ENCODE measurements at places on chromosomes 13 and 19. TPM values are rescaled to one million over a fixed set of nuclear protein-coding genes. Genes with fewer than 3 reads are reported as not detected.

The ZNF582 gene
- total RNA-seq: 3.2 TPM

The PSG6 gene
- total RNA-seq: not detected

The SPIB gene
- total RNA-seq: 1.6 TPM

The IZUMO2 gene
- total RNA-seq: not detected

The DMKN gene
- total RNA-seq: 1.4 TPM

DNA sequence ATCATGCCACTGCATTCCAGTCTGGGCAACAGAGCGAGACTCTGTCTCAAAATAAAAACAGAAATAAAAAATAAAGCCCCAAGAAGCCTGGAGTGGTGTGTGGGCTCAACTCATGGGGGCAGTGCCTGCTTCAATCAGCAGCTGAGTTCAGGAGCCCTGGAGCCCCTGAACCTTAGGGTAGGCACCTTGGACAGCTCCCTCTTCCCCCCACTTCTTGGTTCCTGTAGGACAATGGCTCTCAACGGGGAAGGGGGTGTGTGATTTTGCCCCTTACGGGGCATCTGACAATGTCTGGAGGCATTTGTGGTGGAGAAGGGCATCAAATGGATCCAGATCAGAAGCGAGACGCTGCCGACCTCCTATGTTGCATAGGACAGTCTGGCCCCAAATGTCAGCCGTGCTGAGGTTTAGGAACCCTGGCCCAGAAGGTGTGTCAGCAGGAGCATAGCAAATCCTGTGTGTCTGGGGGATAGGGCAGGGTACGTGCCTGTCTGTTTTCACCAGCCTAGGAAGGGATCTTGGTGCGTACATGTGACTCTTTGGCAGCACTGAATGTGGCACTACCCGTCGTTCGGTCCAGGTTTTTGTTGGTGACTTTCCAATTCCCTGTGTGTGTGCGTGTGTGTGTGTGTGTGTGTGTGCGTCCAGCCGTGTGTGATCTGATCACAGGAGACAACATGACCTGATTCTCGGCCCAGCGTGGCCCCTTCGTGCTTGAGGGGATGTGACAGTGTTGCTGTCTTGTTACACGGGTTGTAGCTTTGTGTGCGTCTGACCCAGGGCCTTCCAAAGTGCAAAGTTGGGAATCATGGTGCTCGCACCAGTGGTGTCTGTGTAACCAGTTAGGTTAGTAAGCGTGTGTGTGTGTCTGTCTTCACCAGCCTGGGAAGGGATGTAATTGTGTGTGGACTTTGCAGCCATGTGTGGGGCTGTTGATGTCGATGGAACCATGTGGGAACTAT is 7.5 kb downstream of the IGLON5 start:
- no peaks in the 10 kb centered on the region for H3K4me1 ChIP-seq
- H3K4me3 ChIP-seq: no peak overlapping the region

DNA sequence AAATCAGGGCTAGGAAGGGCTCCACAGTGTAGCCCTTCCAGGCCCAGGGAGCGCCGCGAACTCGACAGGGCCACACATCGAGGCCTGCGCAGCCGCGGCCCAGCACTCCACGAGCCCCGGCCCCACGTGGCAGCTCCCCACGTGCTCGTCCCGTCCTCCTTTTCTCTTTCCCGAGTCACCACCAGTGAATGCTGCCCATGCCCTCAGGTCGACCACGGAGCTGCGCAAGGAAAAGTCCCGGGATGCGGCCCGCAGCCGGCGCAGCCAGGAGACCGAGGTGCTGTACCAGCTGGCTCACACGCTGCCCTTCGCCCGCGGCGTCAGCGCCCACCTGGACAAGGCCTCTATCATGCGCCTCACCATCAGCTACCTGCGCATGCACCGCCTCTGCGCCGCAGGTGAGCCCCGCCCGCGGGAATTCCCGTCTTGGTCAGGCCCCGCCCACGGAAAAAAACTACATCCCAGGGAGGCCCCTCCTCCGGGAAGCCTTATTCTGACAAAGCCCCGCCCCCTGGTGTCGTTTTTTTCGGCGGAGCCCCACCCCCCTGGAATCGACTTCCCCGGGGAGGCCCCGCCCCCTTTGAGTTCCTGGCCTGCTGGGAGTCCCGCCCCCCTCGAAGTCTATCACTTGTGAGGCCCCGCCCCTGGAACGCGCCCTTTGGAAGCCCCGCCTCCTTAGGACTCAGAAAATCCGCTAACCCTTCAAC is 7.0 kb downstream of the HIF3A start:
- no peaks in the 10 kb centered on the region for H3K36me3 ChIP-seq
- DNase-seq: peak; percentile 4
- H3K4me1 ChIP-seq: no peaks in the 10 kb centered on the region
- no peak overlapping the region for H3K4me3 ChIP-seq
- H3K27me3 ChIP-seq: peaks cover 1% of the 10 kb centered on the region

- H3K4me3 ChIP-seq: no peak overlapping the region
- no peaks in the 10 kb centered on the region for H3K36me3 ChIP-seq
- no peak overlapping the region for H3K27ac ChIP-seq
Observed at GRCh38 chr13:110238818-110239195, 68.2 kb downstream of the COL4A1 start.

DNA sequence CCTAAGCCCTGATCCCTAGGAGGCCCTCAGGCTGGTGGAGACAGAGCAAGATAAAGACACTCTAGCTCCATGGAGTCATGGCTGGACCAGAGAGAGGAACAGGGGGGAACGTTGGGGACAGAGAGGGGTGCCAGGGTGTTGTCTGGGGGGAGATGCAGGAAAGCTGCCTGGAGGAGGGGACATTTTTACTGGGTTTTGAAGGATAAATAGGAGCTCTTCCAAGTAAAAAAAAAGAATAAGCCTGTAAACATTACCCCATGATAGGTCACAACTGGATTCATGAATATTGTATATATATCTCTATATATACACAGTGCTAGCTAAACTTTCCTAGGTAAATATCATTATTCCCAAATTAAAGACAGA is 714 bp downstream of the HSH2D start:
- H3K4me3 ChIP-seq: peak overlapping the region; percentile 92
- peaks cover 26% of the 10 kb centered on the region for H3K4me1 ChIP-seq
- DNase-seq: no peak
- H3K27me3 ChIP-seq: peaks cover 3% of the 10 kb centered on the region

- H3K27me3 ChIP-seq: no peaks in the 10 kb centered on the region
- no peak overlapping the region for H3K4me3 ChIP-seq
- peaks cover 17% of the 10 kb centered on the region for H3K36me3 ChIP-seq
- peak overlapping the region; percentile 6 for H3K27ac ChIP-seq
- no peak for DNase-seq
Observed at GRCh38 chr19:11554160-11554559, 4.9 kb downstream of the ELOF1 start.

DNA sequence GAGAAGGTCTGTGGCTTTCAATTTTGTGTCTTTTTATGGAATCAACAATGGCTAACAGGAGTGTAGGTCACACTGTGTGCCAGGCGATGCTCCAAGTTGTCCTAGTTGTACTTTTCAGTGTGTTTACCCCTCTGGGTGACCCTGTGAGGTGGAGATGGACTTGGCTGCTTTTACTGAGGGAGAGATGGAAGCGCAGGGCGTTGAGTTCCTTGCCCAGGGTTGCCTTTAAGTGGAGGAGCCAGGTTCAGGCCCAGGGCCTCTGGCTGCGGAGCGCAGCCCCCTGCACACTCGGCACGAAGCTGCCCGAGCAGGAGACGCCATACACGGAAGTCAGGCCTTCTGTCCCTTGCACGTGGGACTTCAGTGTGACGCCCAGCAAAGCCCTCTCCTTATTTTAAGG is 112.8 kb downstream of the RAB20 start:
- no peaks in the 10 kb centered on the region for H3K36me3 ChIP-seq
- DNase-seq: no peak
- peaks cover 3% of the 10 kb centered on the region for H3K4me1 ChIP-seq
- no peak overlapping the region for H3K4me3 ChIP-seq

DNA sequence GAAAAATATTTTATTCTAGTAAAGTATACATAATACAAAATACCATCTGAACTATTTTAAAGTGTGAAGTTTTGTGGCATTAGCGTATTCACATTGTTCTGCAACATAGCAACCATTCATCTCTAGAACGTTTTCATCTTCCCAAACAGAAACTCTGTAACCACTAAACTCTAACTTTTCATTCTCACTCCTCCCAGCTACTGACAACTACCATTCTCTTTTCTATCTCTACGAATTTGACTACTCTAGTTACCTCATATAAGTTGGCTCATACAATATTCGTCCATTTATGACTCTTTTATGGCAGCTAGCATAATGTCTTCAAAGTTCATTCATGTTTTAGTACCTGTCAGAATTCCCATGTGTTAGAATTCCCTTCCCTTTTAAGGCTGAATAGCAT is 150.5 kb upstream of the MIR17HG start:
- no peaks in the 10 kb centered on the region for H3K4me1 ChIP-seq
- H3K27ac ChIP-seq: no peak overlapping the region
- H3K4me3 ChIP-seq: no peak overlapping the region
- no peak for DNase-seq

- H3K4me3 ChIP-seq: no peak overlapping the region
- no peaks in the 10 kb centered on the region for H3K4me1 ChIP-seq
- peak; percentile 29 for DNase-seq
Observed at GRCh38 chr19:10219678-10220077, 11.5 kb downstream of the S1PR2 start.

GRCh38 chr13:106882246-106882645 is 314.3 kb upstream of the ARGLU1 start:
- DNase-seq: no peak
- H3K4me1 ChIP-seq: no peaks in the 10 kb centered on the region

DNA sequence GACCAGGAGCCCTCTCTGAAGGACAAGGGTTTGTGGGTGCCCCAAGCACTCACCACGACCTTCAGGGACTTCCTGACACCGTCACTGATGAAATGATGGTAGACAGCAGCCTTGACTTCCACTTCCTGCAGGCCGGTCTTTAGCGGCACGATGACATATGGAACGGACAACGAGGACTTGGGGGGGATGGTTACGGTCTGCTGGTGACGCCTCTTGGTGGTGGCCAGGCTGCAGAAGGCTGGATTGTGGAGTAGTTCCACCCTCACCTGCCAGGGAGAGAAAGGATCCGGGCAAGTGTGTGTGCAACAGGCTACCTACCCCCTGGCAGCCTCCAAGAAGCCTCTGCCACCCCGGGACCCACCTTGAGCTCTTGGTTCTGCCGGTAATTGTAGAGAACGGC is 23.2 kb downstream of the C3 start:
- H3K27me3 ChIP-seq: no peaks in the 10 kb centered on the region
- no peak for DNase-seq
- H3K4me1 ChIP-seq: peaks cover 3% of the 10 kb centered on the region
- no peak overlapping the region for H3K4me3 ChIP-seq
- H3K36me3 ChIP-seq: no peaks in the 10 kb centered on the region

DNA sequence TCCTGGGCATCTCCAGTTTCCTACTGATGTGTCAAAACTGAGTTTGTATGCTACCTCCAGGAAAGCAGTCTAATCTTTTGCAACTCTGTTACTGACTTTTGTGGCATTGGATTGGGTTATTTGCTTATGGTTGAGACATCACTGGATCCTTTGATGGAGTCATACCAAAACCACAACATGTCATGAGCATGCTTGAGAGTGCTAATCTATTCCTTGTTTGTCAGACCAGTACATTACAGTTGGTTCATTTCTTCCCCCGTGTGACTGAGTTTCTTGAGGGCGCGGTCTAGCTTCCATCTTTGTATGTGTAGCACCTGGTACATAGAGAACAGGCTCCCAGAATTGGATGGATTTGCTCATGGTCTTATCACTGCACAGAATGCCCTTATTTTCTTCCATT is 43.2 kb downstream of the SUGT1 start:
- DNase-seq: no peak
- peaks cover 15% of the 10 kb centered on the region for H3K4me1 ChIP-seq
- H3K27me3 ChIP-seq: no peaks in the 10 kb centered on the region
- no peak overlapping the region for H3K27ac ChIP-seq
- no peak overlapping the region for H3K4me3 ChIP-seq

- peaks cover 21% of the 10 kb centered on the region for H3K4me1 ChIP-seq
- H3K27ac ChIP-seq: peak overlapping the region; percentile 82
- peak overlapping the region; percentile 83 for H3K4me3 ChIP-seq
Observed at GRCh38 chr19:35757231-35757748, 461 bp upstream of the HSPB6 start.

- H3K36me3 ChIP-seq: peaks cover 26% of the 10 kb centered on the region
- no peak overlapping the region for H3K27ac ChIP-seq
- no peaks in the 10 kb centered on the region for H3K27me3 ChIP-seq
Observed at GRCh38 chr19:45637890-45638667, 1.1 kb downstream of the EML2 start.

DNA sequence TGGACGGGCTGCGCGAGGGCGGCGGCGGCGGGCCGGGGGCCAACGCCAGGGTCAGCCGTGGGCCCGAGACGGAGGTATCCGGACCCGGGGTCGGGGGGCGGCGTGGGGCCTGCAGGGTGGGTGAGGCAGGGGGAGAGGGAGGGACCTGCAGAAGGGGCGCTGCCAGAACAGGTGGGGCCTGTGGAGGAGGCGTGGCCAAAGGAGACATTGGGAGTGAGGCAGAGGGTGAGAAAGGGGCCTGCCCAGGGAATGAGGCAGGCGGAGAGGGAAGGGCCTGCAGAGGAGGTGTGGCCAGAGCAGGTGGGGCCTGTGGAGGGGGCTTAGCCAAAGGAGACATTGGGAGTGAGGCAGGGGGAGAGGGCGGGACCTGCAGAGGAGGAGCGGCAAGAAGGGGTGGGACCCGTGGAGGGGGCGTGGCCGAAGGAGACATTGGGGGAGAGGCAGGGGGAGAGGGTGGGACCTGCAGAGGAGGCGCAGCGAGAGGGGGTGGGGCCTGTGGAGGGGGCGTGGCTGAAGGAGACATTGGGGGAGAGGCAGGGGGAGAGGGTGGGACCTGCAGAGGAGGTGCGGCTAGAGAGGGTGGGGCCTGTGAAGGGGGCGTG is 4.2 kb downstream of the PRR36 start:
- peaks cover 32% of the 10 kb centered on the region for H3K4me1 ChIP-seq
- H3K27ac ChIP-seq: no peak overlapping the region
- H3K4me3 ChIP-seq: peak overlapping the region; percentile 50
- DNase-seq: peak; percentile 59
- H3K36me3 ChIP-seq: no peaks in the 10 kb centered on the region

GRCh38 chr19:34816708-34817107 is 43.7 kb upstream of the ZNF599 start:
- no peak overlapping the region for H3K4me3 ChIP-seq
- H3K36me3 ChIP-seq: peaks cover 23% of the 10 kb centered on the region
- no peaks in the 10 kb centered on the region for H3K4me1 ChIP-seq
- no peak for DNase-seq
- H3K27ac ChIP-seq: no peak overlapping the region

GRCh38 chr19:18208098-18208951 is 4.5 kb upstream of the RAB3A start:
- H3K27me3 ChIP-seq: peaks cover 16% of the 10 kb centered on the region
- H3K27ac ChIP-seq: no peak overlapping the region
- H3K4me1 ChIP-seq: peaks cover 9% of the 10 kb centered on the region
- no peak overlapping the region for H3K4me3 ChIP-seq
- DNase-seq: peak; percentile 56

GRCh38 chr19:33796164-33796875 is at the start of gene KCTD15:
KCTD15 (plus strand) TSS chr19:33796870; CDS start chr19:33800455, 3,585 bp downstream.
- peak; percentile 54 for DNase-seq
- H3K36me3 ChIP-seq: no peaks in the 10 kb centered on the region
- peak within 1 kb of the TSS; percentile 81 for H3K4me3 ChIP-seq
- H3K4me1 ChIP-seq: no peaks in the 10 kb centered on the region
